T-cell (primary cell): ENCODE measurements at places on chromosomes 1 and 21.
A peak's percentile ranks its signal among the peaks of the same experiment; 100 is the strongest.

GRCh38 chr1:236281198-236281653 lies 532 bp downstream of the ERO1B start:
- peak overlapping the region; percentile 36 for H3K27ac ChIP-seq
- H3K27me3 ChIP-seq = no peaks in the 10 kb centered on the region
- no peaks in the 10 kb centered on the region for H3K36me3 ChIP-seq
- DNase-seq = peak; percentile 5
- peaks cover 18% of the 10 kb centered on the region for H3K4me1 ChIP-seq

- no peaks in the 10 kb centered on the region for H3K27me3 ChIP-seq
- peaks cover 8% of the 10 kb centered on the region for H3K36me3 ChIP-seq
- H3K4me3 ChIP-seq = no peak overlapping the region
- H3K27ac ChIP-seq = no peak overlapping the region
Observed at GRCh38 chr21:44814498-44815023, 3.3 kb downstream of the SUMO3 start.

GRCh38 chr1:156284112-156284511 lies at the start of gene TMEM79:
Gene TMEM79, plus strand, starts transcription at chr1:156284325. Its CDS starts 902 bp downstream, at chr1:156285227.
- peaks cover 27% of the 10 kb centered on the region for H3K4me1 ChIP-seq
- no peaks in the 10 kb centered on the region for H3K27me3 ChIP-seq
- H3K4me3 ChIP-seq = peak within 1 kb of the TSS; percentile 57
- peak within 1 kb of the TSS; percentile 43 for H3K27ac ChIP-seq
- peaks cover 13% of the 10 kb centered on the region for H3K36me3 ChIP-seq

- H3K4me1 ChIP-seq = no peaks in the 10 kb centered on the region
- no peak for DNase-seq
Observed at GRCh38 chr1:9376886-9377333, 84.2 kb downstream of the SPSB1 start.

DNA sequence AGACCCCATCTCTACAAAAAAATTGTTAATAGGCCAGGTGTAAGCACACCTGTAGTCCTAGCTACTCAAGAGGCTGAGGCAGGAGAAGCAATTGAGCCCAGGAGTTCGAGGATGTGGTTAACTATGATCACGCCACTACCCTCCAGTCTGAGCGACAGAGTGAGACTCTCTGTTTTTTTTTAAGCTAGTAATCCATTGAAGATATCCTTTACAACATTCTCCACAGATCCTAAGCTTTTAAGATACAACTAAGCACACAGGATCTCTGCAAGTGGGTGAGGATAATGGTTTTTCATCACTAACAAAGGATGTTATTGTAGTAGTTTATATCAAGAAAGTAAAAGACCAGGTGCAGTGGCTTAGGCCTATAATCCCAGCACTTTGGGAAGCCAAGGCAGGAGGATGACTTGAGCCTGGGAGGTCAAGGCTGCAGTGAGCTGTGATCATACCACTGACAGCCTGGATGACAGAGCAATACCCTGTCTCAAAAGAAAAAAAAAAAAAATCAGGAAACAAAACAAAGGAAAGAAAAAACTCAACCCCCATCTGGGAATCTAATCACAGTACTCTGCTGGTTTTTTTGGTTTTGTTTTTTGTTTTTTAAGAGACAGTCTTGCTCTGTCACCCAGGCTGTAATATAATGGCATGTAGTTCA lies 166.1 kb downstream of the RERE start:
- H3K36me3 ChIP-seq = no peaks in the 10 kb centered on the region
- H3K4me1 ChIP-seq = peaks cover 8% of the 10 kb centered on the region
- H3K27ac ChIP-seq = no peak overlapping the region
- H3K4me3 ChIP-seq = no peak overlapping the region
- H3K27me3 ChIP-seq = no peaks in the 10 kb centered on the region

GRCh38 chr1:227318016-227318852 lies at the start of gene CDC42BPA:
Gene CDC42BPA, minus strand, starts transcription at chr1:227318492. Its CDS starts 1,310 bp downstream, at chr1:227317182.
- no peak for DNase-seq
- peaks cover 26% of the 10 kb centered on the region for H3K27me3 ChIP-seq
- no peak within 1 kb of the TSS for H3K27ac ChIP-seq
- H3K36me3 ChIP-seq = no peaks in the 10 kb centered on the region

DNA sequence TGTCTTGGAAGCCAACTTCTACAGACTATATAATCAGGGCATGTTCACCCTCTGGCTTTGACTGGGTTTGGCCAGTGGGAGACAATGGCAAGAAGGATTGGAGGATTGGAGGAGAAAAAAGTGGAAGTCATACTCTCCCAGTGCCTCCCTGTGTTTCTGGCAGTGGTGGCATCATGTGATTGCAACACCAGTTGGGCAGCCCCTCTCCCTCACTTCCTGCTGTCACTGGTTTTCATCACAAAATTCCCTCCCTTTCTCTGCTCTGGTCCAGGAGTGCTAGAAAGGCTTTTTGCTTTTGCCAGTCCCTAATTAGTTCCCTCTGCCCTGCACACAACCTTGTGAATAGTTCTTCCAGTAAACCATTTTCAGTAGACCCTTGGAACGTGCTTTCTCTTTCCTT lies 3.7 kb upstream of the QSOX1 start:
- H3K4me1 ChIP-seq = peaks cover 7% of the 10 kb centered on the region
- H3K27ac ChIP-seq = no peak overlapping the region
- no peaks in the 10 kb centered on the region for H3K36me3 ChIP-seq
- no peaks in the 10 kb centered on the region for H3K27me3 ChIP-seq

DNA sequence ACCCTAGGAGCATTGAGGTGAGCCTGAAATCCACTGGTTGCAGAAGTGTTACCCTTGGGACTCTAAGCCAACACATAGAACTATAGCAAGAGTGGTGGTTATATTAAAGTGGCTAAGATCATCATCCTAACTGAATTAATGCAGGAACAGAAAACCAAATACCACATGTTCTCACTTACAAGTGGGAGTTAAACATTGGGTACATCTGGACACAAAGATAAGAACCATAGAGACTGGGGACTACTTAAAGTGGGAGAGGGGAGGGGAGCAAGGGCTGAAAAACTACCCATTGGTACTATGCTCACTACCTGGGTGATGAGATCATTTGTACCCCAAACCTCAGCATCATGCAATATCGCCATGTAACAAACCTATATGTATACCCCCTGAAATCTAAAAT lies 100.0 kb downstream of the SLC25A24 start:
- H3K36me3 ChIP-seq = no peaks in the 10 kb centered on the region
- H3K27me3 ChIP-seq = no peaks in the 10 kb centered on the region
- no peak overlapping the region for H3K4me3 ChIP-seq
- no peak for DNase-seq

DNA sequence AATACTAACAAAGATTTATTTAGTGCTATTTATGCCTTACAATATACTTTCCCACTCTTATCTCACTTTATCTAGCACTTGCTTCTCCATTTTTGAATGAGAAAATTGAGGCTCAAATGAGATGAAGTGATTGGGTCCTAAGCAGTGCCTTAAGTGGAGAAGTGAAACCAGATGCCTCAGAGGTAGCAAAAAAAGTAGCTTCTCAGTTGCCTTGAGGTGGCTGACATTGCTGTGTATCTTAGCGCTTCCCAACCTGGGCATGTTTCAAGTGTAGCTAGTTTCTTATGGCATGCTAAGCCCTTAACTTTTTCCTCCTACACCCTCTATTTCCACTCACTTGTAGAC lies 390.4 kb downstream of the OMA1 start:
- no peak for DNase-seq
- H3K4me3 ChIP-seq = no peak overlapping the region
- no peak overlapping the region for H3K27ac ChIP-seq

- H3K27ac ChIP-seq = no peak overlapping the region
- no peaks in the 10 kb centered on the region for H3K27me3 ChIP-seq
- DNase-seq = no peak
- H3K4me3 ChIP-seq = no peak overlapping the region
- no peaks in the 10 kb centered on the region for H3K4me1 ChIP-seq
Observed at GRCh38 chr1:183567584-183567983, 22.7 kb downstream of the NCF2 start.

DNA sequence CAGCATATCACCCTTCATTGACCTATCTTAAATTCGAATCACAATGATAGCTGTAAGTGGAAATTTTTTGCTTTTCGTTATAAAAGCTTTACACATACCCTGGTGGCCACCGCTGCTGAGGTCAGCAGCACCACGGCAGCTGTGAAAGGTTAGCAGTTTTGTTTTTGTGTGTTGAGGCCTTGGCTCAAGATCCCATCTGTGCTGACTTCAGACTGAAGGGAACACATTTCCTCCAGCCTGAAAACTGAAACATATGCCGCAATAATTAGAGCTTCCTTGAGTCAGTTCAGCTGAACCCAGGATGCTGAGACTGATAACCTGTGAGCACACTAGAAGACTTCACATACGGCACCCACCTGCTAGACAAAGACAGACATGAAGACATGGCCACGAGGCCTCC lies 103.0 kb downstream of the SMYD3 start:
- no peak overlapping the region for H3K4me3 ChIP-seq
- no peak overlapping the region for H3K27ac ChIP-seq
- no peaks in the 10 kb centered on the region for H3K36me3 ChIP-seq
- no peaks in the 10 kb centered on the region for H3K27me3 ChIP-seq
- H3K4me1 ChIP-seq = no peaks in the 10 kb centered on the region

GRCh38 chr1:182913401-182913800 lies 39.6 kb downstream of the SHCBP1L start:
- no peak overlapping the region for H3K4me3 ChIP-seq
- no peaks in the 10 kb centered on the region for H3K36me3 ChIP-seq
- no peaks in the 10 kb centered on the region for H3K27me3 ChIP-seq
- DNase-seq = no peak
- H3K27ac ChIP-seq = no peak overlapping the region
- no peaks in the 10 kb centered on the region for H3K4me1 ChIP-seq

DNA sequence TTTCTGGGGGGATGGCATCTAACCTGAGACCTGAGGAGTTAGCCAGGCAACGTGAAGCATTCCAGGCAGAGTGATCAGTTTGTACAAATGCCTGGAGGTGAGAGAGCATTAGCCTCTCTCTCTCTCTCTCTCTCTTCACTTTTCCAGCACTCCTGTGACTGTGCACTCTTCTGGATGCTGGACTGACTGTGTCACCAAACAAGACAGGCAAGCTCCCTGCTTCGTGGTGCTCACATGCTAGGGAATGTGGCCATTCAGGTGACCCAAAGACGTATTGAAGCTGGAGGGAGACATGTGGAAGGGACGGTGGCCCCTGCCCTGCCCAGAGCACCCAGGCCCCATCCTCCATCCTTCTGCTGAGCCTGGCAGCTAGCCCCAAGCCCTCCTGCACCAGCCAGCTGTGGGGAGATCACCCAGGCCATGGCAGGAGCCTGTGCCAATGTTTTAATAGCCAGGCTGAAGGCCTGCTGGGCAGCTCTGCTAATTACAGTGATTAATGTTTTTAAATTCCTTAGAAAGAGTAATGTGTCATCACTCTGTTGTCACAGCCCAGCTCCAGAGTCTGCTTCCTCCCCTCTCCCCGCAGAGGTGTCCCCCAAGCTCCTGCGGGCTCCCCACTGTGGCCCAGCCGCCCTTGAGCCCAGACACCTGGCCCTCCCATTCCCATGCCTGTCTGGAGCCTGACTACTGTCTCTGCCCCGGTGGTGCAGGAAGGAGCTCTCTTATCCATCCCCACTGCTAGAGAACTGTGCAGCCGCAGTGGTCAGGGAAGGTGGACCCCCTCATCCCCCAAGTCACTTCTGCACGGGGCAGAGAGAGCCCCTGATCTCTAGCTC lies 48.9 kb downstream of the UBIAD1 start:
- no peak overlapping the region for H3K27ac ChIP-seq
- H3K4me3 ChIP-seq = no peak overlapping the region
- no peak for DNase-seq

DNA sequence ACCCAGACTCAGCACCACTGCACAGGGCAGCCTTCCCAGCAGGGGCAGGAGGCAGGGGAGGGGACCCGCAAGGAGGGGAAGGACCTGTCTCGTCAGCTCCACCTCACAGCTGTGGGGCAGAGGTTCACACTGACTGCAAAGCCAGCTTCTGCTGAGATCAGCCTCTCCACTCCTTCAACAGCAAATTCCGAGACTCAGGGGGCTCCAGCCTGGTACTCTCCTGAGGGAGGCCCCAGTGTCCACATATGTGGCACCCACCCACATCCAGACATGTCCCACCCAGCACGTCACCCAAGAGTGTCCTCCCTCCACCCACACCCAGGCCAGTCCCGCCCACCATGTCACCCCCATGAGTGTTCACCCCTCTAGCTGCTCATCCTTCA lies 329.5 kb downstream of the NPHP4 start:
- peaks cover 37% of the 10 kb centered on the region for H3K27me3 ChIP-seq
- no peaks in the 10 kb centered on the region for H3K4me1 ChIP-seq
- DNase-seq = no peak
- H3K36me3 ChIP-seq = no peaks in the 10 kb centered on the region
- no peak overlapping the region for H3K4me3 ChIP-seq

- no peak overlapping the region for H3K4me3 ChIP-seq
- H3K36me3 ChIP-seq = no peaks in the 10 kb centered on the region
- DNase-seq = no peak
- peaks cover 22% of the 10 kb centered on the region for H3K27me3 ChIP-seq
Observed at GRCh38 chr1:47813970-47814369, 183.2 kb downstream of the TRABD2B start.

GRCh38 chr1:208526613-208527125 lies 282.5 kb upstream of the PLXNA2 start:
- H3K27ac ChIP-seq = no peak overlapping the region
- no peaks in the 10 kb centered on the region for H3K27me3 ChIP-seq
- no peak for DNase-seq
- H3K36me3 ChIP-seq = no peaks in the 10 kb centered on the region
- no peaks in the 10 kb centered on the region for H3K4me1 ChIP-seq

GRCh38 chr1:223500560-223501425 lies 107.6 kb downstream of the CCDC185 start:
- H3K27ac ChIP-seq = no peak overlapping the region
- no peaks in the 10 kb centered on the region for H3K36me3 ChIP-seq
- peaks cover 3% of the 10 kb centered on the region for H3K27me3 ChIP-seq
- no peak for DNase-seq

- H3K27ac ChIP-seq = no peak overlapping the region
- no peak for DNase-seq
- H3K36me3 ChIP-seq = no peaks in the 10 kb centered on the region
- no peaks in the 10 kb centered on the region for H3K4me1 ChIP-seq
- H3K4me3 ChIP-seq = no peak overlapping the region
Observed at GRCh38 chr1:65393347-65393746, 27.1 kb upstream of the LEPR start.

GRCh38 chr21:37748351-37748750 lies 167.9 kb downstream of the KCNJ6 start:
- no peak overlapping the region for H3K4me3 ChIP-seq
- H3K27ac ChIP-seq = no peak overlapping the region
- DNase-seq = no peak
- no peaks in the 10 kb centered on the region for H3K4me1 ChIP-seq
- no peaks in the 10 kb centered on the region for H3K36me3 ChIP-seq
- peaks cover 12% of the 10 kb centered on the region for H3K27me3 ChIP-seq

DNA sequence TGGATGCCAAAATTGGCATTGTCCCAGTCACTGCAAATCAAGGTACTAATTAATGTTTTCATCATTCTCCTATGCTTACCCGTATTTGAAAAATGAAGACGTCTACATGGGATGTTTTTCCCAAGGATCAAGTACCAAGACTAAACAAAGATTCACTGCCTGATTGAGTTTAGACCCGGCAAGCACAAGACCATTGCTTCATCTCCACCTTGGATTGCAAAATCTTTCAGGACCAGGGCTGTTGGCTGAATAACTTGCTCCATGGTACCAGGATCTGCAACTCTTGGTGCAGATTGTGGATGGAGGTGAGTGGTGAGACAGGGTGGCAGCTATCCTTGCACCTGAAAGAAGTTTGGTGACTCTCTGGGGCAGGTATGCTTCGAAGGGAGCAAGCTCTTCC lies 122.5 kb upstream of the ETS2 start:
- no peaks in the 10 kb centered on the region for H3K36me3 ChIP-seq
- no peak overlapping the region for H3K27ac ChIP-seq
- no peak overlapping the region for H3K4me3 ChIP-seq
- H3K27me3 ChIP-seq = no peaks in the 10 kb centered on the region
- no peak for DNase-seq
